ENCODE measurements at places on chromosomes 4 and X.
A peak's percentile ranks its signal among the peaks of the same experiment; 100 is the strongest.

GRCh38 chr4:1288786-1289185, 905 bp upstream of the MAEA start:
- no peak for DNase-seq

GRCh38 chr4:83440899-83441298, 14.7 kb downstream of the HELQ start:
- no peak for DNase-seq

DNA sequence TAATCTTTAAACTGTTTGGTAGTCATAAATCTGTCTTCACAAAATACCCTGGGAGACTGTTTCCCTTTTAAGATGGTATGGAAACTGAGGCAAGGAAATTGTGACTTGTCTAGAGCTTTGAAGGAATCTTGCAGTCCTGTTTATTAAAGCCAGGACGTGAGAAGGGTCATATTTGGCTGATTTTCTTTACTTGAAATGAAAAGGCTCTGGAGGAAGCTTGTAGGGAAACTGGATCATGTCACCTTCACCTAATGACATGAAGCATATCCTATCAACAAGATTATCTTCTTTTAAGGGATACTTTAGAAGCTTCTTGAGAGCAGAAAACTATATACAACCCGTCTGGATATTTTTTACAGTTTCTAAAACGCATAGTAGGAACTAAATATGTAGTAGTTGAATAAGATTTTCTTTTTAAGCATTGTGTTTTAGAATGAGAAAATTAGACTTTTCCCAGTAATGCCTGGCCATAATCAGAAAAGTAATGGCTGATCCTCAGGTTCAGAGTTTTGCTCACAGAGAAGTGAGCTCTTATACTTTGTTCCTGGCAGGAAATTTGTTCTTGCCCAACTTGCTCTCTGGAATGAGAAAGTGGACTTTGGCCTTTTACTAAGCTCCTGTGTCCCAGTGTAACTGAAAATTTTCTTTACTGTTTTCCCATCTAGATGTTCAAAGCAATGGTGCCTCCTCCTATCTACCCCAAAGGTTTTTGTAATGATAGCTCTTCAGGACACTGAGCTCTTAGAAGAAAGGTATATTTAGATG, 136.8 kb upstream of the AFF2 start:
- no peak for DNase-seq

GRCh38 chrX:21479695-21480270, 105.6 kb downstream of the CNKSR2 start:
- peak; percentile 45 for DNase-seq

DNA sequence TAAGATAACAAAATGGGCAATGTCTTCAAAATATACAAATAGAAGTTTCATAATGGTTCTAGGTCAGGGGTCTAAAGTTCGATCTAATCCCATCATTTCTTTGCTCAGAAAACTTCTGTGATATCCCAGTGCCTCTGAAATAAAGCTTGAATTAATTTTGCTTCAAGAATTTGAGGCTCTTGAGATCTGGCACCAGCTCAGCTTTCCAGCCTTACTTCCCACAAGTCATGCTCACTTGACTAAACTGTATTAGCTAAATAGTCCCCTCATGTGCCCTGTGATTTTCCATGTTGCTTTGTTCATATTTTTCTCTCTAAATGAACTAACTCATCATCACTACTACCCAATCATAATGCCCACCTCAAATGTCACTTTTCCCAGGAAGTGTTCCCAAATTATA, 50.8 kb upstream of the MBNL3 start:
- no peak for DNase-seq

Measured in NCI-H1417 treated with DMSO at 0.1 percent for 48 hours (cell line).